CD4-positive, alpha-beta T cell (primary cell): ENCODE measurements at places on chromosomes 5 and 9.

DNA sequence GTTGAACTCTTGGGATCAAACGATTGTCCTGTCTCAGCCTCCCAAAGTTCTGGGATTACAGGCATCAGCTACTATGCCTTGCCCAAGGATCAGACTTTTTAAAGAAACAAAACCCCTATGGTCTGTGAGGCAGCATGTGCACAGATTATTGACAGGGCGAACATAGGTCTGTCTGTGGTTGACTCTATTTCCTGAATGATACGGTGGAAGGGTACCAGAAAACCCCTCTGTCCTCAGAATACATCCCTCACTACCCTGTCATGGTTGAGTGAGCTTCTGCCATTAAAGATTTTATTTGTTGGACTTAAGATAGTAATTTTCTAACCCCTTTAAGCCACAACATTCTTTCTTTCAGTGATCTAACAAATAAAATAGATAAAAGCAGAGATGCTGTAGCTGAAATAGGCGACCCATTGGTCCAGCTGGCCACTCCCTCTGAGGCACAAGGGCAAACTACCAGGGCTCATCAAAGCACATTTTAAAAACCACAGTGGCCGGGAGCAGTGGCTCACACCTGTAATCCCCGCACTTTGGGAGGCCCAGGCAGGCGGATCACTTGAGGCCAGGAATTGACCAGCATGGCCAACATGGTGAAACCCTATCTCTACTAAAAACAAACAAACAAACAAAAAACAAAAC, 84.9 kb upstream of the ANKRD55 start:
- DNase-seq: no peak

DNA sequence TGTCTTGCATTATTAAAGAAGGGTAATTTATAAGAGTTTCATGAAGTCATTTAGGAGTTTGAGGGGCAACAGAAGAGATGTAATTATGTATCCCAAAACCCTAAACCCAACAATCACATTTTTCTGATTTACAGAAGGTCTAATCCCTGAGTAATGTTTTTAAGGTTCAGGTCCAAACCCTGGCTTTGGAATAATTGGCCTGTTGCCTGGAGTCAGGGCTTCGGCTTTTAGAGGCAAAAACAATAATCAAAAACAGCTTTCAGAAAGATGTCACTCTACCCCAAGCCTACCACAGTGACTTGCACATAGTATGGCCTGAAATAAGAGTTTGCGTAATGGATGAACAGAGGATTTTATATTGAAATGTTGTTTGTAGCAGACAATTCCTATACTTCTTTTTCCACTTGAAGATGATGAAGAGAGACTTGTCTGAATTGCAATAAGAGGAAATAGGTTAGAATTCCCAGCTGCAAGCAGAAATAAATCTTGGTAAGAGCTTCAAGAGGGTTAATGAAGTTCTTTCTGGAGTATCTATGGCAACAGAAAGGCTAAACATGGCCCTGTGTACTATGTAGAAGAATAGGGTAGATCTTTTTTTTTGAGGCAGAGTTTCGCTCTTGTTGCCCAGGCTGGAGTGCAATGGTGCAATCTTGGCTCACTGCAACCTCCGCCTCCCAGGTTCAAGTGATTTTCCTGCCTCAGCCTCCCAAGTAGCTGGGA, 152.0 kb downstream of the GPBP1 start:
- no peak for DNase-seq

DNA sequence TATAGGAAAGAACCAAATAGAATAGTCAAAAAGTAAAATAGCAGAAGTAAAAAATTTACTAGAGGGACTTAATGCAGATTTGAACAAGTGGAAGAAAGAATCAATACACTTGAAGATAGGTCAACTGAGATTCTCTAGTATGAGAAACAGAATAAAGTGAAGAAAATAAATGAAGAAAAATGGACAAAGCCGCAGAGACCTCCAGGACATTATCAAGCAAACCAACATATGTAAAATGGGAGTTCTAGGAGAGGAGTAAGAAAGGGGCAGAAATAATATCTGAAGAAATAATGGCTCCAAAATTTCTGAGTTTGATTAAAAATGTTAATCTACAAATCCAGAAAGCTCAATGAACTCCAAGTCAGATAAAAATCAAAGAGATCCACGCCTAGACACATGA, 70.0 kb upstream of the ZBTB43 start:
- DNase-seq: no peak

- DNase-seq: no peak
Measured at GRCh38 chr5:141635646-141636045, 1.0 kb downstream of the HDAC3 start.

DNA sequence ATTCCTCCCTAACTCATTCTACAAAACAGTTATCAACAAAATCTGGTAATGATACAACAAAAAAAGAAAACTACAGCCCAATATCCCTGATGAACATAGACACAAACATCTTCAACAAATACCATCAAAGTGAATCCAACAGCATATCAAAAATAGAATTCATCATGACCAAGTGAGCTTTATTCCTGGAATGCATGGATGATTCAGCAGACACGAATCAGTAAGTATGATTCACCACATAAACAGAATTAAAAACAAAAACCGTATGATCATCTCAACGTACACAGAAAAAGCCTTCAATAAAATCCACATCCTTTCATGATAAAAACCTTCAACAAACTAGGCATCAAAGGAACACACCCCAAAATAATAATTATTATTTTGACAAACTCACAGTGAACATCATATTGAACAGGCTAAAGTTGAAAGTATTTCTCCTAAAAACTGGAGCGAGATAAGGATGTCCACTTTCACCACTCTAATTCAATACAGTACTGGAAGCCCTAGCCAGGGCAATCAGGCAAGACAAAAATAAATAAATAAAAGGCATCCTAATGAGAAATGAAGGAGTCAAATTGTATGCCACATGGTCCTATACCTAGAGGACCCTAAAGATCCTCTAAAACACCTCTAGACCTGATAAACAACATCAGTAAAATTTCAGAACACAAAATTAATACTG, 305.1 kb upstream of the RGMB start:
- no peak for DNase-seq

DNA sequence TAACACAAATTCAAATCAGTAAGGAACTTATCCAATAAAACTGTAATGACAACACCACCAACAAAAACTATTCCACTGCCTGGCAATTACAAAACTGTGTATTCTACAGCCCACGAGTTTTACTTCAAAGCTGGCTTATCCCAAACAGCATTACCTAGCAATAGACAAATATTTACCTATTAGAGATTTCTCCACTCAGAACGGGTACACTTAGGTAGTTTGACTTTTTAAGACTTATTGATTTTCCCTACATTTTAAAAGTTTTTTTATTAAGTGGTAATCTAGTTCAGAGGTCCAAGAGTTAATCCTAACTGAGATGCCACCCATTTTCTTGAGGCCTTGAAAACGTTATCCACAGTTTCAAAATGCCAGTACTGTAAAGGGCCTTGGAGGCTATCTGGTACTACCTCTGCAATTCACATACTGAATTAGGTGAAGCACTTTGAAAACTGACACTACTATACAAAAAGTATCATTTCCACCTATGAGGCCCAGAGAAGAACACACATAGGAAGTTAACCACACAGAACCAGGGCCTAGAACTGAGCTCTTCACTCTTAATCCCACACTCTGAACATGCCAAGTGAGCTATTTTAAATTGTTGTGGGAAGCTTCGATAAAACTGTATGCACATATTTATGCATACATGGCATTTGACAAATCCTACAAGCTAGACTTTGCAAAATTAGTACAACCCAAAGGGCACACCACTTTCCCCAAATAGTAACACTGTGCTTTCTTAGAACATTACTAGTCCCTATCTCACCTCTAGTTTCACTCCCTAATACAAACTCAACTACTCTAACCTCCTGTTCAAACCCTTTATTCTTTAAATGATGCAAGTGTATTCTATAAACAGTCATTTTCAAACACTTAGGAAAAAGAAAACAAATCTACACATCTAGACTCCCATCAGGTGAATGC, 2.1 kb downstream of the NADK2 start:
- DNase-seq: no peak

- no peak for DNase-seq
Measured at GRCh38 chr9:4168526-4168925, 131.3 kb downstream of the GLIS3 start.

- DNase-seq: no peak
Measured at GRCh38 chr9:72352911-72353388, 12.1 kb downstream of the ZFAND5 start.

DNA sequence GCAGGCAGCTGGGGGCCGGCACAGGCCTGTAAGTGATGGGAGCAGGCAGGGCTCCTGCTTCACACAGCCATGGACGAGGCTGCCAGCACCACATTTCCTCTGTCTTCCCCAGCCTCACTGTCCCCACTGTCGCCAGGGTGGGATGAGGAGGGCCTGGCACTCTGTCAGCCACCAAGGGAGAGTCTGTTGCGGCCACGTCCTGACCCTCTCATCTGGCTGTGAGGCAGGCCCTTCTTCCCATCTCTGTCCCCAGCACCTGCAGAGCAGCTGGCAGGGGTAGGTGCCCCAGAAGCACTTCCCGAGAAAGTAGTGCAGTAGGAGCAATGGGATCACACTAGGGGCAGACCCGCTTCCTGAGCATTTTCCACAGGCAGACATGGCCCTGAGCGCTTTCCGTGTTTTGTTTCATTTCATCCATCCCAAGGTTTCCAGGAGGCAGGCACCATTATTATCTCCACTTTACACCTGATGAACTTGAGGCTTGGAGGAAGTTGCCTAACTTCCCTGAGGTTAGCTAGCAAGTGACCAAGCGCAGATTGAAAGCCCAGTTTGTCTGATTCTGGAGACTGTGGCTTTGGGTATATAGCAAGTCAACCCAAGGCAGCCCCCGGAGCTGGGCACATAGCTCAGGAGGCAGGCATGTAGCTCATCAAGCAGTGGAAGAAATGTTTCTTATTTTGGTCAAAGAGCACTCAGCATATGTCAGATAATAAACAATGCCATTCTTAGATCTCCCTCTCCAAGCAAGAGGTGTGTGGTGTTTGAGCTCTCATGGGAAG, 202.4 kb downstream of the DAB2IP start:
- no peak for DNase-seq

DNA sequence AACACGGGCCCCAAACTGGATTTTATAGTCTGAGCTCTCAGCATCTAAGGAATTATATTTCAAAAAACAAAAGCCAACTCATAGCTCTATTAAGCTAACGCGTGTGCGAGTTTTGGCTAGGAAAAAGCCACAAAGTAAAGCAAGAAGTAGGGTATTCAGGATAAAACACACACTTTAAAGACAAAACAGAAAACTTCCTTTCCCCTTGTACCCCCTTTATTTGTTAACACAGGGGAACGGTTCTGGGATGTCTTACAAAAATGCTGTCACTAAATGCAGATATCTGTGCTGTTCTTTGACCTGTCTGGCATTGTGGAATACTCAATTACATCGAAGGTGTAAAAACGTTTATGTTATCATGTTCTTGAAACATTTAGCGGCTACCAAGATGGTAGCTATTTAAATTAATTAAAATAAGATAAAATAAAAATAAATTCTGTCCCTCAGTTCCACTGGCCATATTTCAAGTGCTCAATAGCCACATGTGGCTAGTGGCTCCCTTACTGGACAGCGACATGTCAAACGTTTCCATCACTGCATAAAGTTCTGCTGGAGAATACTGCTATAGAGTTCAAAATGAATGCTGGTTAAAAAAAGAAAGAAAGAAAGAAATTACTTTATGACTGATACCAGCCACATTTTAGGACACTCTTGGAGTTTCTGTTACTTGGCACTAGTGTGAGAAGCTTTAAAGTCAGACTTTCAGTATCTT, 7.2 kb upstream of the MEF2C start:
- no peak for DNase-seq

- no peak for DNase-seq
Measured at GRCh38 chr9:127390248-127390545, 6.8 kb upstream of the SLC2A8 start.

GRCh38 chr9:81694541-81694940, 5.2 kb upstream of the TLE1 start:
- DNase-seq: no peak

DNA sequence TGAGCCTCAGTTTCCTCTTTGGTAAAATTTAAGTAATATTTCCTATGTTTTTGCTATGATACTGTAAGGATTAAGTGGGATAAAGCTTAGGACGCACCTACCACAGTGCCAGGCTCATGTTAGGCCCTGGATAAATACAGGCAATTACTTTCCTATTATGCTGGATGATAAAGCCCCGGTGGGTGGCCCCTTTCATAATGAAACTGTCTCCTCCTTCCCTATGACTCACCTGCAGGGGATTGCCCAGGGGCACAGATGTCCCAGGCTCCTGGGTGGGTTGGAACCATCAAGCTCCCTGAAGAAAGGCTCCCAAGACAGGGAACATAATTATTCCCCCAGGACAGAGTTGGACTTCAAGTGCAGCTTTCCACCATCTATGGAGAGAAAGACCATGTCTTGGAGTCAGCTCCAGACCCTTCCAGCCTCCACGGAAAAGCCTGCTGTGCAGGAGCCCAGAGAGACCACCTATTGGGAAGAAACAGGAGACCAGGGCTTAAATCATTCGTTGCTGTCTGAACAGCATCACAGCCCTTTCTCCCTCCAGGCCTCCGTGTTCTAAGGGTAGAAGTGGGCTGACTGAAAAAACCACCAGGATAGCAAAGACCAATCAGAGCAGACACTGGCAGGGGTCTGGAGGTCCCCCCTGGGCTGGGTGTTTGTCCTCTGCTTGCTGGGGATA, 43.2 kb upstream of the FOXE1 start:
- no peak for DNase-seq

DNA sequence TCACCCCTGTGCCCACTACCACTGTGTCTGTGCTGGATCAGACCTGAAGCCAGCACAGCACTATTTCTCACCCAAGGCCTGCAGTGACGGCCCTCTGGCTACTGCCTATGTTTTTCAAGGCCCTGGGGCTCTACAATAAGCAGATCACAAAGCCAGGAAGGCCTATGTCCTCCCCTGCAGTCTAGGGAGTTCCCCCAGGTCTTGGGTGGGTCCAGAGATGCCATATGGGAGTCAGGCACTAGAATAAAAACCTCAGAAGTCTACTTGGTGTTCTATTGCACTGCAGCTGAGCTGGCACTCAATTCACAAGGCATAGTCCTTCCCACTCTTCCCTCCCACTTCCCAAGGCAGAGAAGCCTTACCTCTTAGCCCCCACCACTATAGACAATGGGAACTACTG, 107.1 kb downstream of the FBXO4 start:
- no peak for DNase-seq

DNA sequence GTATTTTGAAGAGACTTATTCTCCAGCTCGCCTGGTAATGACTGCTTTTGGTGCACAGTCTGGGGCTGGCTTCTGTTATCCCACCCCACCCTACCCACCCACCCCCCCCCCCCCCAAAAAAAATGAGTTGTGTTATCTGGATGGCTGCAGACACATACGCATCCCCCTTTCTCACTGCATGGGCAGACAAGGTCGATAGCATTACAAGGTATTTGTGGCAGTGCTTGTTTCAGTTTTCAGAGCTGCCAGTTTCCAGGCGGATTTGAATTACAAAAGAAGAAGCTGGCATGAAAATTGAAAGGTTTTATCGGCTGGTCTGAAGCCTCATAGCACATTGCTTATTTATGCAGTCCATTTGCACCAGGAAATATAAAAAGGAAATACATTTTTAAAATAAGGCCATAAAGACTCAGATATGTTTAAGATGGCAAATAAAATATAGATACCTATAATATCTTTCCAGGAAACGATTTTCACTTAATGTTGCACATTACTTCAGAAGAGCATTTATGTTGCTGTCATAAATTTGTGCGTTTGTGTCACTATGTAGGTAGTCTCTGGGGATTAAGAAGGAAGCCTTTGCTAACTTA, 85.1 kb upstream of the GRHPR start:
- no peak for DNase-seq

- no peak for DNase-seq
Measured at GRCh38 chr5:118968925-118969375, 19.4 kb downstream of the DTWD2 start.

- no peak for DNase-seq
Measured at GRCh38 chr9:76690246-76690972, 73.8 kb upstream of the PCA3 start.

- no peak for DNase-seq
Measured at GRCh38 chr5:131224387-131225201, 39.3 kb upstream of the CDC42SE2 start.
